Right renal pelvis (tissue), 4 donors: ENCODE measurements at places on chromosomes 7 and 10. TPM values are rescaled to one million over a fixed set of nuclear protein-coding genes. Genes with fewer than 3 reads are reported as not detected.

DNA sequence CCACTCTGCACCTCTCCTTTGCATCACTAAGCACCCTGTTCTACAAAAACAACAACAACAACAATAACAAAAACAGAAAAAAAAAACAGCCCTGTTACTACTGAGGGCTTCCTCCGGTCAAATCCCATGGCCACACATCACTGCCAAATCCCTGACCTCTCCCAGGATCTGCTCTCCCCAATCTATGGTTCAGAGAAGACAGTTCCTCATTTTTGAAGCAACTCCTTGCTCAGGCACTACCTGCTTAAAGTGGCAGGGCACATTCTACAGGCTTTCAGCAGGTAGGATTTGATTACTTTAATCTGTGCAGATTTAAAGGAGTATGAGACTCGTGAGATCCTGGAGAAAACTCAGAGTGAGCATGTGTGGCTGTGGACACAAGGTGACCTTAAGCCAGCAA lies 46.9 kb downstream of the PIK3CG start:
- no peak for DNase-seq

DNA sequence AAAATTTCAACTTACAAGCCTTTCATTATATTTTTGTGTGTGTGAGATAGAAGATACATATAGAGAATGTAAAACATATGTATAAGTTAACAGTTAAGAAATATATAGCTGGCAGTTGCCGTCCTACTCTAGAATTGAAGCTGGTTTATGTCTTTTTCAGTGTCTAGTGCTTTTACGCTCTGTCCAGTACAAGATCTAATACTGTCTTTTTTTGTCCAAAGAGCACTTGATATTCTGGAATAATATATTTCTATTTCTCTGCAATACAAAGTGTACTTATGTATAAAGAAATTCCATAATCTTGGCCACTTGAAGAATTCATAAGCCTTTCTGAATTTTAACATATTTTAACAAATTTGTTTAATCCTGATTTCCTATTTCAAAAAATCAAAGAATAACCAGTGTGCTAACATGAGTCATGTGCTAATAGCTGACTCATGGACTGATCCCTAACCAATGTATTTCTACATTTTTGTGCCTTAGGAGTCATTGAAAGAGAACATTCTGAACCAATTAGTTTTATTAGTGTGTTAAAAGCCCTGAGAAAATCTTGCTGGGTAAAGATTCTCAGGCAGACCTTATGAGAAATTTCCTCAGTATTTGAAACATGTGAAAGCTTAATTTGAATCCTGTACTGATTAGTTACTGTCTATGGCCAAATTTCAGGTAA lies 73.2 kb upstream of the CCAR1 start:
- no peak for DNase-seq

- no peak for DNase-seq
Observed at GRCh38 chr10:87685832-87686574, 26.3 kb downstream of the PAPSS2 start.

DNA sequence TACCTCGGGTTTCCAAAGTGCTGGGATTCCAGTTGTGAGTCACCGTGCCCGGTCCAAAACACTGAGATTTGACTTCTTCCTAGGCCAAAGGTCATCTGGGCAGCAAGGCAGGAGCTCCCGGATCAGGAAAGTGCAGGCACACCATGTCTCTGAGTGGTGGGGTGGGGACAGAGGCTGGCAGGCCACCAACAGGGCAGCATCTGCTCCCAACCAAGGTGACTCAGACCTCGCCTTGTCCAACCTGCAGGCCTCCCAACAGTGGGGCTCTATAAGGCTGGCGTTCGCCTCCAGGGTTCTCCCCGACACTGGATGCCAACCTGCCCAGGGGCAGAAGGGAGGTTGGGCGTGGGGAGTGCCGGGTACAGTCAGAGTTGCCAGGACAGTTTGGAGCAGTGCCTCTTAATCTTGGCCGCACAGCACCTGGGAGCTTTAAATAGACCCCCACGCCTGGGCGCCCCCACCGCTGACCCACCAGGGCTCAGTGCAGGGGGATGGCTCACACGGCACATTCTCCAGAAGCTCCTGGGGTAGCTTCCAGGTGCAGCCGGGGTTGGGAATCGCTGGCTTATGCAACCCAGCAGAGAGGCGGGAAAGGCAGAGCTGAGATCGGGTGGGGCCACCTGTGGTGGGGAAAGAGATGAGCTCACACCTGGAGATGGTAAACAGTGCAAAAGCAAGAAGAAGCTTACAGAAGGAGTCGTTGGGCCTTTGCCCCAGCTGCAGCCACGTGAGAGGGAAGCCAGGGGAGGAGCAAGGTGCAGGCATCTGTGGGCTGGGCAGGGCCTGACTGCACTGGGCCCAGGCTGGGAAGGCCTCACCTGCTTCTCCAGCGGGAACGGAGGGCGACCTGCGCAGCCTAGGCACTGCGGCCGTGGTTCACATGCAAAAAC lies 10.9 kb downstream of the CALML5 start:
- no peak for DNase-seq

DNA sequence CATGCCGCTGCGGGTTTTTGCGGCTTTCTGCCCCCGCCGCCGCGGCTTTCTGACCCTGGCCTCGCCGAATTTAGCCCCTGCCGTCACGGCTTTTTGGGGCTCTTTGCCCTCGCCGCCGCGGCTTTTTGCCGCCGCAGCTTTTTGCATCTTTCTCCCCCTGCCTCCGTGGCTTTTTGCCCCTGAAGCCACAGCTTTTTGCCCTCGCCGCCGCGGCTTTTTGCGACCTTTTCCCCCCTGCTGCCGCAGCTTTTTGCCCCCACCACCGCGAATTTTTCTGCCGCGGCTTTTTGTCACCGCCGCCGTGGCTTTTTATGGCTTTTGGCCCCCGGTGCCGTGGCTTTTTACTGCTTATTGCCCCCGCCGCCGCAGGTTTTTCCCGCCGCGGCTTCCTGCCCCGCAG lies 636.5 kb downstream of the ZNF716 start:
- DNase-seq = no peak

- DNase-seq = no peak
Observed at GRCh38 chr10:124420254-124420653, 1.5 kb upstream of the OAT start.

DNA sequence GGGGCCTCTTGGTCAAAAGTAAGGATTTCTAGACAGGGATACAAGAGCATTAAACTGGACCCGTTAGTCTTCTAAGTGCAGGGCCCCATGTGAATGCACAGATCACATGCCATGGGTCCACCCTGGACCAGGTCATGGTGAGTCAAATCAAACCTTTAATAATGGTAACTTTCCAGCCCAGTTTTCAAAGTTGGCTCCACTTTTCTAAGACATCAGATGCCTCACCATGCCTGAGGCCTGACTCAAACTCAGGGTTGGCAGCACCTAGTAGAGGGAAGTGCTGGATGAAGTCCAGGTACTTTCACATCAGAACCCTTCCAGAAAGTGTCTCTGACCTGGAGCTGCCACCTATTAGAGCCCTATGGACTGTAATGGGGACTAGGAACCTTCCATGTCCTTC lies 9.7 kb upstream of the SMIM30 start:
- DNase-seq = no peak

- DNase-seq = no peak
Observed at GRCh38 chr7:43508461-43508860, 74.4 kb upstream of the STK17A start.

- DNase-seq = no peak
Observed at GRCh38 chr10:73923935-73924598, 13.1 kb downstream of the PLAU start.

DNA sequence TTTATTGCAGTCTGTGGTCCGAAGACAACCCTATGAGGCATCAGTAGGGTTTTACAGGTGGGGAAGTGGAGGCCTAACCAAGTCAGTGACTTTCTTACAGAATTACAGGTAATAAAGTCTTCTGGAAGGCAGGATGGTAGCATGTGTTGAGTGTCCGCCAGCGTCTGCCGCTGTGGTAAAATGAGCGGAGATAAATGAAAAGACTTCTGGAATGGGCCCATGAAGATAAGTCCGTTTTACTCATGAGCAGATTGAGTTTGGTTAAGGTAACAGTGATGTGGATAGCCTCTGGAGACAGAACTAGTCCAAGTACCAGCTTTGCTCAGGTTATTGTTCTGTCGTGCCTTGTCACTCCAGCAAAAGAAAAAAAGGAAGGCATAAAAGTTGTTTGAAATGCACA lies 966 bp downstream of the FBH1 start:
- DNase-seq = no peak

The TAX1BP1 gene
- polyA plus RNA-seq = 130 TPM

The DNAH11 gene
- 2.4 TPM for polyA plus RNA-seq
